ENCODE measurements at places on chromosomes 2 and 18.

DNA sequence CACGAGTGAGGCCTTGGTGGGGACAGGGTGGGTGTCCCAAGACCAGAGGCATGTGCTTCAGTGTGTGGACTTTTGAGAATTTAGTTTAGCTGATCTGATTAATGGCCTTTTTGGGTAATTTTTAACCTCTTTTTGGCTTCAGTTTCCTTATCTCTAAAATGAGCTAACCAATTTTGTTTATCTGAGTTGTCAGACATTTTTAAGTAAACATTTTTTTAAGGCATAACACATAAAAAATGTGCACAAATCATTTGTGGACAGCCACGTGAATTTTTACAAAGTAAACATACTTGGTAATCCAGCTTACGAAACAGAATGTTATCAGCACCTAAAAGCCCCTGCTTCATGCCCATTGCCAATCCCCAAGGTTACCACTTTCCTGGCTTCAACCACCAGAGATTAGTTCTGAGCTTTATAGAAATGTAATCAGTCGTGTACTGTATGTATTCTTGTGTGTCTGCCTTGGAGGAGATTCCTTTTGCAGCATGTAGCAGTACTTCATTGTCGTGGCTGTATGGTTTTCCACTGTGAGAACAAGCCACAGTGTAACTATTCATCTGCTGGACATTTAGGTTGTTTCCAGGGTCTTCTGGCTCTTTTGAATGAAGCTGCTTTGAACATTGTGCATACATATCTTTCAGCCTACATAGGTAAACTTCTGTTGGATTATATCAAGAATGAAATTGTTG is 8.4 kb upstream of the INO80C start:
- peak; percentile 44 for DNase-seq

DNA sequence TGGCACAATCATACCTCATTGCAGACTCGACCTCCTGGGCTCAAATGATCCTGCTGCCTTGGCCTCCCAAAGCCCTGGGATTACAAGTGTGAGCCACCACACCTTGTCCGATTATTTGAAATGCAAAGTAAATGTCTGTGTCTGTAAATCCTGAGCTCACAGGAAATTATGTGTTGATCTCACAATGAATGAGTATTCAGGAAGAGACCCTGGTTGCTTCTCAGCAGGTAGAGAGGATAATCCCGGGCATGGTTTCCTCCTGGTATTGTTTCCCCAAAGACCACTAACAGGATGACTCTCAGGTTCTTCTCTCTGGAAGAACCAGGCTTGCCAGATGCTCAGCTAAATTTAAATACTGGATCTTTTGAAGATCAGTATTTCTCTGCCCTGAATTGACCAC is 147.6 kb downstream of the LDLRAD4 start:
- DNase-seq = no peak

DNA sequence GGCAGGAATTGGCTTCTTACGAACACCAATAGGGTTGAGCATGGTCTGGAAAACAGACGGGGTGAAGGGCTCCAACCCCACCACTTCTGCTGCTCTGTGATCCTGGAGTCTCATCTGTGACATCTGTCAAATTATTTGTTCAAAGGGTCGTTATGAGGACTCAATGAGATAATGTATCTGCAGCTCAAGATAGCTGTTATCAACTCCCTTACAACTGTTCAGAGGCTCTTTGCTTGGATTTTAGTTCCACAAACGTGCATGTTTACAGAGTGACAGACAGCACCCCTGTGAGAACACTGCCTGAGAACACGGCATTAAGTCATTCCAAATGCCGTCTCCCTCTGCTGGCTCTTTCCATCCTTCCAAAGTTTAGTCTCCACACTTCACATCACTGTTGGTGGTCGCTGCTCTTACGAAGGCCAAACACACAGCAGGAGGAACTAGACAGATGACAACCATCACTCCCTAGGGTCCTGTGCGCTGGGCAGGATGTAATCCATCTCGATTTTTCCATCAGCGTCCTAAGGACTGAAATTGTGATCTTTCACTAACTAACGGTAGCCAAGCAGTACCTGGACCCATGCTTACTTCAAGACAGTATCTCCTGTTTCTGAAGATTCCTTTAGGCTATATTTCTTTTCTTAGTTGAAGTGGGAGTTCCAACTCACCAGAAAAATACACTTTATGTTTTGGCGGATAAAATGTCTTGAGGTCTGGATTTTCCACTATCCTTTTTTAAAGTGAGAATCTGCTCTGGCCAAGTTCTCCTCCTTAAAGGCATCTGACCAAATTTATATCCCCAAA is 220.3 kb downstream of the ANAPC1 start:
- peak; percentile 41 for DNase-seq

- no peak for DNase-seq
Observed at GRCh38 chr2:97857553-97857952, 138.2 kb downstream of the TMEM131 start.

- DNase-seq = no peak
Observed at GRCh38 chr18:79918615-79919011, 32.8 kb downstream of the SLC66A2 start.

DNA sequence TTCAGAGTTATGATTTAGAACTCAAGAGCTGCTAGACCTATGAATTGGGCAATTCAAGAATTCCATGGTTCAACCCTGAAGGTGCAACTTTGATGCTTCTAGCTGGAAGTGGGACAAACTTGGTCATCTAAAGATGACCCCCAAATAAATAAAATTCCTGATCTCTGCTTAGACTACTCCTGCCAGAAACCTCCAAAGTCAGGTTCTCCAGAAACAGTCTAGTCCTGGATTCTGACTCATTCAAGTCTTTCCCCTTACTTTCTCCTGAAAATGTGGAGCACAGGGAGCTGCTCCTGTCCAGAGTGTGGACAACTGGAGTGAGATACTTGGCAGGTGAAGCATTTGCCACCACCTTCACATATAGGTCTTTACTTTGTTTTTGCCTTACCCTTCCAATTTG is 557.7 kb upstream of the TNP1 start:
- no peak for DNase-seq

DNA sequence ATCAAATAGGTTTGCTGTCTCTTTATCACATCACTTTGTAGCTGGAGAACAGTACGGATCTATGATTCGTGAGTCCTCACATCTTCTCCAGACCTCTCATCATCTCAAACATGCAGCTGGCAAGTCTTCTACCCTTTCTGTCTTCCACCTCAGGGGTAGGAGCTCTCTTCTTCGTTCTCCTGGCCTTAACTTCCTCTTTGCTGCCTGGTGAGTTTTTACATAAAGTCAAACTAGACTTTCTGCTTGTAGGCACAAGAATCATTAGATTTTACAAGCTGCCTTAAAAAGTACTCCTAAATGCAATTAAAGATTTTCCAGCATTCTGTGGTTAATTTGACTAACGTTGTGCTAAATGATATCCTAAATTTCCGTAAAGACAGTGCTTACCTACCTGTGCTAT is 43.7 kb upstream of the TANK start:
- DNase-seq = no peak

DNA sequence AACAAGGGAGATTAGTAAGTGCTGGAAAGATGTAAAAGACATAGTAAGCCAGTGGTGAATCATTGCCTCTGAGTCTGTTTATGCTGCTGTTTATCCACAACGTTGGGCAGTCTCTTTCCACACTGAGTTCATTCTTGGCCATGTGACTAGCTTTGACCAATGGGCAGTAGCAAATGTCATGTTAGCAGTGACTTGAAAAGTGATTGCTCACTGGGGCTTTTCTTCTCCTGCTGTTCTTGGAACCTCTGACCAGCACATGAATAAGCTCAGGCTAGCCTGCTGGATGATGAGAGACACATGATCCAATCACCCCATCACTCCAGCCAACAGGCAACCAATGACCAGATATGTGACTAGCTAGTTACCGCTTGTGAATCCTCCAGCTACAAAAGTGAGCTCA is 360.4 kb downstream of the SLC4A3 start:
- peak; percentile 87 for DNase-seq

DNA sequence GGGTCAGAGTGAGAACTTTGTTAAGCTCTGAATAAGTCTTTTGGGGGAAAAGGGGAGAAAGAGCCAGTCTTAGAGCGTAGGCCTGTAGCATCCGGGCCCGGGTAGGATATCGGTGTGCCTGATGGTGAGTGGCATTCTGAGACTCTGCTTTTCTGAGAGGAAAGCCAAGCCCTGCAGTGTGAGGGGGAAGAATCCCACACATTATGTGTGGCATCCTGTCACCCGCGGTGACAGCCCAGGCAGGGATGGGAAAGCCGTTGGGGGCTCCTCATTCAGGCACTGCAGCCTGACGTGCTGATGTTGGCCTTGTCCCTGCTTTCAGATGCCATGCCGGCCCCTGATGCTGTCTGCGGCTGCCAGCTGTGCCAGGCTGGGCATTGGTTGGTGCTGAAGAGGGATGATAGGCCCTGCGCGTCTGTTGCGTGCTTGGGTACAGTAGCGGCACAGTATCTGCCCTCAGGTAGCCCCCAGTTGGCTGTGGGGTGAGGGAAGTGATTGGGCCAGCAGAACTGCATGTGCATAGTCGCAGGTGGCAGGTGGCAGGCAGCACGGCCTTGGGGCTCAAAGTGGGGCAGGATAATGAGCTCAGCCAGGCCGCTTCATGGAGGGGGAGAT is 37.6 kb downstream of the GLI2 start:
- no peak for DNase-seq

Measured in fibroblast of the aortic adventitia (primary cell).